ENCODE measurements at places on chromosomes 11 and 22.

GRCh38 chr11:129767827-129768226 is 47.8 kb upstream of the TMEM45B start:
- no peaks in the 10 kb centered on the region for H3K27me3 ChIP-seq
- no peak for DNase-seq
- H3K27ac ChIP-seq, result no peak overlapping the region
- no peak overlapping the region for H3K4me3 ChIP-seq
- H3K36me3 ChIP-seq, result no peaks in the 10 kb centered on the region

GRCh38 chr11:35714882-35715627 is 52.5 kb downstream of the TRIM44 start:
- no peak overlapping the region for H3K4me3 ChIP-seq
- H3K4me1 ChIP-seq, result no peaks in the 10 kb centered on the region
- H3K27me3 ChIP-seq, result no peaks in the 10 kb centered on the region
- H3K36me3 ChIP-seq, result no peaks in the 10 kb centered on the region
- no peak for DNase-seq

- no peak for DNase-seq
- no peak overlapping the region for H3K27ac ChIP-seq
- H3K27me3 ChIP-seq, result peaks cover 41% of the 10 kb centered on the region
- H3K4me1 ChIP-seq, result peaks cover 55% of the 10 kb centered on the region
- H3K4me3 ChIP-seq, result peak overlapping the region; percentile 67
These were observed 76.4 kb upstream of the PPARA start for GRCh38 chr22:46073683-46074504.

DNA sequence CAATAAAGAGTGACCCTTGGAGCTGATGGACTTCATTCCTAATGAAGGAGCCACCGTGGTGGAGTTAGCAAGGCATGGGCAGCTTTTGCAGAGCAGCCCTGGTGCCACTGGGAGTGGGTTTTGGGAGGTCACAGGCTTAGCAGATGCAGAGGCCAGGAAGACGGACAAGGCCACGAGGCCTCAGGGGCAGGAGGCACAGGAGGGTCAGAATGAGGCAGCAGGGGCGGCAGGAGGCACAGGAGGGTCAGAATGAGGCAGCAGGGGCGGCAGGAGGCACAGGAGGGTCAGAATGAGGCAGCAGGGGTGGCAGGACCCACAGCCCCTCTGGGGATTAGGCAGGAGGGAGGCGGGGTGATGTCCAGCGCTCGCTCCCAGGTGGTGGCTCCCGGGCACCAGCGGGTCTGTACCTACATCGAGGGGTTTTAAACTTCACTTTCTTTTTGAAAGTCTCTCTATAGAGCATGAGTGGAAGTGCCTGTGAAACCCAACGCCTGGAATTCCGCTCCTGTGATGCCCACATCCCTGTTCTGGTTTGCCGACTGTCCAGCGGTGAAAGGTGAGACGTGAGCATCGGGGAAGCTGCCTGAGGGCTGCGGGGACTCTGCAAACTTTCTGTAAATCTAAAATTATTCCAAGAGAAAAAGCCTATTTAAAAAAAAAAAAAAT is 521.6 kb downstream of the BRD1 start:
- no peaks in the 10 kb centered on the region for H3K4me1 ChIP-seq
- H3K4me3 ChIP-seq, result no peak overlapping the region
- peak; percentile 38 for DNase-seq
- no peaks in the 10 kb centered on the region for H3K27me3 ChIP-seq
- H3K27ac ChIP-seq, result no peak overlapping the region
- H3K36me3 ChIP-seq, result no peaks in the 10 kb centered on the region
